ENCODE measurements at places on chromosomes 2 and 18.

DNA sequence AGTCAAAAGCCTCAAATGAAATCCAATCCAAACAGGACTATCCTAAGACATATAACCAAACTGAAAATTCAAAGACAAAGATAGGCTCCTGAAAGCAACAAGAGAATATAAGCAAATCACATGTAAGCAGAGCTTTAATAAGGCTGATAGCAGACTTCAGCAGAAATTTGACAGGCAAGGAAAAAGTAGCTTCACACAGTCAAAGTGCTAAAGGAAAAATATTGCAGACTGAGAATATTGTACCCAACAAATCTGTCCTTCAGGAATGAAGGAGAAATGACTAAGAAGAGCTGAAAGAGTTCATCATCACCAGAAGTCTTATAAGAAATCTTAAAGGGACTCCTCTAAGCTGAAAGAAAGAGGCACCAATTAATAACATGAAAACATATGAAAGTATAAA is 150.0 kb downstream of the EVA1A start:
- no peak for DNase-seq

DNA sequence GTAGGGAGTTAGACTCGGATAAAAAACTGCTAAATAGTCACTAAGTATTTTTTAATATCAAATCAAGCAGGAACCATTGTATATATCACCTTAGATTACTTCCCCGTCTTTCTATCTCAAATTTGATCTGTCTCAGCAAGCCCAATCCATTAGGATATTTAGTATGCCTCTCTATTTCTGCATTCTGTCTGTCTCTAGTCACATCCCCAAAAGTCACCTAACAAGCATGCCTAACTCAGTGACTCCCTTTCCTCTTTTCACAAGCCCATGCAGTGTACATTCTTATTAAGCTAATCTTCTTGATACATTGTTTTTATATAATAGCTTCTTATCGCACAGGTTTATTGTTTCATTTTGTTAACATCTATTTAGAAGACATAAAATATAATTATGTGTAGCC is 57.8 kb downstream of the PDE1A start:
- no peak for DNase-seq

GRCh38 chr18:62284637-62285036 is 40.5 kb upstream of the TNFRSF11A start:
- DNase-seq: no peak

DNA sequence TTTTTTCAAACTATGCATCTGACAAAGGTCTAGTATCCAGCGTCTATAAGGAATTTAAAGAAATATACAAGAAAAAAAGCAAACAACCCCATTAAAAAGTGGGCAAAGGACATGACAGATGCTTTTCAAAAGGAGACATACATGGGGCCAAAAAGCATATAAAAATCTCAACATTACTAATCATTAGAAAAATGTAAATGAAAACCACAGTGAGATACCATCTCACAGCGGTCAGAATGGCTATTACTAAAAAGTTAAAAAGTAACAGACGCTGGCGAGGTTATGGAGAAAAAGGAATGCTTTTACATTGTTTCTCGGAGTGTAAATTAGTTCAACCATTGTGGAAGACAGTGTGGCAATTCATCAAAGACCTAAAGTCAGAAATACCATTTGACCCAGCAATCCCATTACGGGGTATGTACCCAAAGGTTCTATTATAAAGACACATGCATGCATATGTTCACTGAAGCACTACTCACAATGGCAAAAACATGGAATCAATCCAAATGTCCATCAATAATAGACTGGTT is 643.1 kb upstream of the LRRTM1 start:
- DNase-seq: no peak

DNA sequence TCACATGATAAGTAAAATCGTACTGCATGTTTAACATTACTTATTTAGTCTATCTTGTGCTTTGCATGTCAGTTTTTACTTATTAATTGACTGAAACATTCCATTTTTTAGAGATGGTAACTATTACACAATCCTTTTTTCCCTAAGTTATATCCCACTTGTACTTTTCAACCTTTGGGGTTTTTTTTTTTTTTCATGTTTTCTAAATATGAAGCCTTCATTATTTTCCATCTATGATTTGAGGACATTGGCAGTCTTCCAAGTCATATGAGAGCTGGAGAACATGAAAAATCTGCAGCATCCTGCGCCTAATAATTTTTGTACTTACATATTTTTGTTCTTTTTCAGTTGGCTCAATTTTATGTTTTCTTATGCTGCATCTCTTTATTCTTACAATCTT is 113.9 kb downstream of the MYO1B start:
- DNase-seq: peak; percentile 16

- peak; percentile 57 for DNase-seq
These were observed 235.5 kb downstream of the GULP1 start for GRCh38 chr2:188527141-188527540.

DNA sequence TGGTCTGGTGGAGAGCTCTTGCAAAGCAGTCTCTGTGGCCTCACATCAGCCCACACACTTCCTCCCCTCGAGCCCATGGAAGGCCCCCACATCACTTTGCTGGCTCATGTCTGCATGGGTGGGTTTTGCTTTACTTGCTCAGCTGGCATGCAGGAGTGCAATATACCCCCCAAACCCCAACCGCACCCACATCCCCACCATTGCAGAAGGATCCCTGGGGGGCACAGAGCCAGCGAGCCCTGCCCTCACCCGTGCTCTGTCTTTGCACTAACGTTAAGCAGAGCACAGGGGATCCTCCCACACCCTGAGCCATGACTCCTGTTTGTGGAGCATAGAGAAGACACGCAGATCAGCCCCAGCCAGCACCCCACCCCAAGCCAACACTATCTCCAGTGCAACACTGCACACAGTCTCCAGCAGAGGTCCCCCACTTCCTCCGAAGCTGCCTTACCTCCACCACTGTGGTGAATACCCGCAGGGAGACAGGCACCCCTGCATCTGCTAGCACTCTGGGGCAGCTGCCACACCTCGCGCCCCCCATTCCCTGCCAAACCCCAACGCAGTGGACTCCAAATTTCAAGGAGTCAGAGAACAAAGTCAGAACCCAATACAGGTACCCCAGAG is 177.8 kb upstream of the RGPD4 start:
- no peak for DNase-seq

GRCh38 chr2:101710036-101710435 is 12.5 kb downstream of the MAP4K4 start:
- no peak for DNase-seq

GRCh38 chr2:53058526-53058925 is 709.1 kb upstream of the CHAC2 start:
- peak; percentile 30 for DNase-seq

- no peak for DNase-seq
These were observed 277.6 kb downstream of the PHLPP1 start for GRCh38 chr18:62992877-62993365.

DNA sequence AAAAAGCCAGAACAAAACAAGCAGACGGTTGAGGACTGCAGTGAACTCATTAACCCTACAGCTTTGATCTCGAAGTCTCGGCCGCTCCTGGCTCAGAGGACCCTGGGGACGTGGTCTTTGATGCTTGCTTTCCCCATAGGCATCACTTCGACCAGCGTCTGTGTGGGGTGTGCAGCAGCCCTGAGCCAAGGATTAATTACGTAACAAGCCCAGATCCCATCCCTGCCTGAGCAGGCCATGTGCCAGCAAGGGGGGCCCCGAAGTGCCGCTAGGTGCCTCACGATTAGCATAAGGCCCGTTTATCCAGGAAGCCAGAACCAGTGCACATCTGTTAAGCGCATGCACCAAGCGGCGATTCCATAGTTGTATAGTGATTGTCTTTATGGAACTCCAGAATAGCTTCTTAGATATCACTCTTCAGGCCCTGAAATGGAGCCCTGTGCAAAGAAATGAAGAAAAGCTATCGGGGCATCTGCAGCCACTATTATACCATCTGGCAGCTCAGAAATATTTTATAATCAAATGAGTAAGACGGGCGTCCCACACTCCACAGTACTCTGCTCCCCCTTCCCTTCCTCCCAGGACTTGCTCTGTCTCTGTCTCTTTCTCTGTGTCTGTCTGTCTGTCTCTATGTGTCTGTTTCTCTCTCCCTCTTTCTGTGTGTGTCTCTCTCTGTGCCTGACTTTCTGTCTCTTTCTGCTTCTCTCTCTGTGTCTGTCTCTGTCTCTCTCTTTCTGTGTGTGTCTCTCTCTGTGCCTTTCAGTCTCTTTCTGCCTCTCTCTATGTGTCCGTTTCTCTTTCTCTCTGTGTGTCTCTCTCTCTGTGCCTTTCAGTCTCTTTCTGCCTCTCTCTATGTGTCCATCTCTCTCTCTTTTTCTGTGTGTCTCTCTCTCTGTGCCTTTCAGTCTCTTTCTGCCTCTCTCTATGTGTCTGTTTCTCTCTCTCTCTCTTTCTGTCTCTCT is 41.7 kb downstream of the HPCAL1 start:
- peak; percentile 12 for DNase-seq

DNA sequence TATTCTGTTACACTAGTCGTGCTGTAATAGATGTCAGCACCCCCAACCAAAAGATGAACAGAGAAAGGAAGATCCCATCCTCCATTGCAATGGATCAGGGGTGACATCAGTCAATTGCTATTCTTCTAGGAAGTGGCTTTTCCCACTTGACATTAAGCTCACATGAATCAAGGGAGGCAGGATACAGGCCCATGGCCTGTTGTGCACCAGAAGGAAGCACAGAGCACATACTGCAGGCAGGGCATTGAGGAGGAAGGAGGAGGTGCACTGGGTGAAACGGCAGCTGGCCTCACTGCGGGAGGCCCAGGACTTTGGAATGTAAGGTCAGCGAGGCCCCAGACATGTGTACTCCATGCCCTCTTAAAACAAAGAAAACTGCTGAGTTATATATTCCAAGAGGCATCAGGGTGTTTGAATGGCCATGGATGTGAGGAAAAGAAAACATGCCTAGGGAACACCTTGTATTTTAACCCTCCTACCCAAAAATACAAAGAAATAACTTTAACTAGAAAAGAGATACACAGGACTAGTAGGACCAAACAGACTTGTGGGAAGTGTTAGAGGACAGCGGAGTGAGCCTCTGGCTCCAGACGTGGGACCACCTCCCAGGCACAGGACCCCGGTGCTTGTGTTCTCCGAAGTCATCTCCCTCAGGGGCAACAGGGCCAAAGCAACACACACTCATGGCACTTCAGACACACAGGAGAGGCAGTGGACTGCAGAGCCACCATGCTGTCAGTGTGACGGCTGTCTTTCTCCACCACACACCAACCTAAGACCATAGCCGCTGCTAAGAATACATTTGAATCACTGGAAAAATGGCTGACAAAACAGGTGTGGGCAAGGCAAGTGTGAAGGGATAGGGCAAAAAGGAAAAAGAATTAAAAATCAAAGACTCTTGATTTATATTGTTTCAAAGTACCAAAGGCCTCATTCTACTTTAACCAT is 51.4 kb upstream of the RIOK3 start:
- peak; percentile 87 for DNase-seq

- no peak for DNase-seq
These were observed 22.4 kb upstream of the NAGK start for GRCh38 chr2:71045865-71046548.

DNA sequence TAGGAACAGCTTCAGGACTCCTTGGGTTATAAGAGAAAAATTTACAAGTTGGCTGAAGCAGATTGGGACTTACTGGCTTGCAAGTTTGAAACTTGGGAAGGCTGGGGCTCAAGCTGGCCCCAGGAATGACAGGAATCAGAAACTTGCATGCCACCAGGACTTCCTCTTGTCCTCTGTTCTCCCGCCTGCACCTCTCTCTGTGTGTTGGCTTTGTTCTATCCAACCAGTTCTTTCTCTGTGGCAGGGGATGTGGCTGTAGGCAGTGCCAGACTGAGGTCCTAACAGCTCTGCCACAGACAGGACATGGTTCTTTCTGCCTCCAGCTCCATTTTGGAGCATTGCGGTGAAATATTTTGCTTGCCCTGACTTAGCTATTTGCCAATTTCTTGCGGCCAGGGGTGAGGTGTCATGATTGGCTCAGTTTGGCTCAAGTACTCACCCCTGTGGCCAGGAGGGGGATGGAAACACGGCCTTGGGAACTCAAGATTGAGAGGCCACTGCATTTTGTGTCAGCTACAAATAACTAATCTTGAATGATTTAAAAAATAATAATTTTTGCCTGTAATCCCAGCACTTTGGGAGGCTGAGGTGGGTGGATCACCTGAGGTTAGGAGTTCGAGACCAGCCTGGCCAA is 48.9 kb downstream of the MEP1B start:
- DNase-seq: no peak

DNA sequence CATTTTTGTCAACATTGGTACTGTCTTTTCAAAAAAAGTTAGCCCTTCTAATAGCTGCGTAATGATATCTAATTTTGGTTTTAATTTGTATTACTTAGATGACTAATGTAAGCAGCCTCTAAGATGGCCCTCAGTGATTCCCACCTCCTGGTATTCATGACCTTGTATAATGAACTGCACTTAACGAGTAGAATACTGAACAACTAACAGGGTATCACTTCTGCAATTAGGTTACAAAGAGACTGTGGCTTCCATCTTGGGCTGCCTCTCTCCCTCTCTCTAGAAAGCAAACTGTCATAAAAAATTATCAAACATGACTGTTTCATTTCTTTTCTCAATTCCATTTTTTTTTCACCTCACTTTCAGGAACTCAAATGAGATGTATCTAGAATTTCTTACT is 120.9 kb downstream of the RNF152 start:
- DNase-seq: no peak

DNA sequence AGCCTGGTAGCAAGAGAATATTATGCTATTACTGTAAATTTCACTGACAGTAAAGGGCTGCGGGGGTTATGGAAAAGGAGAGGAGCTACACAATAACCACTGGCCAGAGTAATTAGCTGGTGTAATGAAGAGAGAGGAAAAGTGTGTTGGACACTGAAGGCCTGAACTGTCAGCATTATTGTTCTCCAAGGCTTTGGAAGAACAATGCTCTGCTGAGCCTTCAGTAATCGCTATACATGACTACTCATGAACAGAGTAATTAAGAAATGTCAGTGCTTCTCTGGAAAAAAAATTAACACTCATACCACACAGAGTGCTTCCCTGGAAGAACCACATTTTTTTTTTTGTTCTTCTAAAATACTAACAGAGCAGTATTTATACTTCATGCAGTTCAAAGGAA is 931.3 kb downstream of the CPS1 start:
- no peak for DNase-seq

DNA sequence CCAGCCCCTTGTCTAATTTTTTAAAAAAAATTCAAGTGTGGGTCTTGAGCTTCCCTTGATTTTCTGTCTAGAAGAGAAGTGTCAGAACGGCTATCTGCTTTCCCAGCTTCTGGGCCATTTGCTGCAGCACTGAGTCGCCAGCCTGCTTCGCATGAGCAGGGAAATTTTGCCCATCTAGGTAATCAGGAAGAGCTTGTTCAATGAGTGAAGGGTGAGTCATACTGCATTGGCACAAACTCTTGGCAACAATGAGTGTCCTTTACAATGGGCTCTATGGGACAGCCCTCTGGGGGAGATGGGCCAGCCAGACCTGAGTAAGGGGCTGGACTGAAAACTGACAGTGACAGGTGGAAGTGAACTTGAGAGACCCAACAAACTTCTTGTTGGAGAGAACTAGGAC is 2.4 kb upstream of the RNF144A start:
- DNase-seq: peak; percentile 19

DNA sequence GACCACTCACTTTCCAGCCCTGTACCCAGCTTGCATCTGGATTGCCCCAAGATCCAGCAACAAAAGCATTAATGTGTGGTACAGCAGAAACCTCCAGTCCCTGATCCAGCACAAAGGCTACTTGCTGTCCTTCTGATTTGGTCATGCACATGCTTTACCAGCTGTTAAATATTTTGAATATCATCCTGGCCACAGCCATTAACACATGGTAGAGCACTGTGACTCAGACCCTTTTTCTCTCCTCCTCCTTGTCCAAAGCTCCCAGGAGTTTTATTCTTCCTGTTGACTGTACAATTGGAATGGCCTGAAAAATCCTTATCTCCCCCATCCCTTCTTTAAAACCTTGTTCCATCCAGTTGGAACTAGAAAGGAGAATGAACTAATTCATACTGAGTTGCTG is 419.7 kb upstream of the TNP1 start:
- peak; percentile 98 for DNase-seq
